Bronchial epithelial cell (primary cell): ENCODE measurements at places on chromosomes 1 and 21. TPM values are rescaled to one million over a fixed set of nuclear protein-coding genes. Genes with fewer than 3 reads are reported as not detected.

DNA sequence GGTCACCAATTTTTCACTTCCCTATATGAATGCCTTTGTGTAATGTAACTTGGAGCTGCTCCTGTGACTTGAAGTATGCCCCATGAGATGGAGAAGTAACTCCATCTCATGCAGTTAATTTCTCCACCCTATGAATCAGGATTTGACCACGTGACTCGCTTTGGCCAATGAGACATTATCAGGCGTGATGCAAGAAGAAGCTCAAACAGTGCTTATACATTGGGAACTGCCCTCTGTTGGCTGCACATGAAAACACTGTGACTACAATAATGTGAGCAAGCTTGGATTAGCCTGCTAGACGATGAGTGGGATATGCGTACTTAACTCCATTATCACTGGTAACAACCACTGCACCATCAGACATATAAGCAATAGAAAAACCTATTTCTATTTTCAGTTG, 684.4 kb downstream of the PLA2G4A start:
- peak; percentile 18 for DNase-seq

DNA sequence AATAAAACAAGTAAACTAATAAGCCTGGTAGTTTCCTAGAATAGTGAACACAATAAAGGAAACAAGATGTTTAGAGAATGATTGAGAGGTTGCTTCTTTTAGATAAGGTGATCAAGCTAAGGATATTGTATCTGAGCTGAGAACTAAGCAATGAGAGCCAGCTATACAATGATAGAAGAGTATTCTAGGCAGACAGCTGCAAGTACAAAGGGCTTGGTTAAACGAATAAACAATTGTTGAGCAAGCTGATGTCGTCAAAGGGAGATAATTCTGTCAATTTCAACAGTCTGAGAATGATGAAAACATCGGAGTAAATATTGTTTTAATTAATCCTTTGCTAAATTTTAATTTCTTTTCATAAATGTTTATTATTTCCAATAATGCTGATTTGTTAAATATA, 5.5 kb upstream of the FH start:
- no peak for DNase-seq

DNA sequence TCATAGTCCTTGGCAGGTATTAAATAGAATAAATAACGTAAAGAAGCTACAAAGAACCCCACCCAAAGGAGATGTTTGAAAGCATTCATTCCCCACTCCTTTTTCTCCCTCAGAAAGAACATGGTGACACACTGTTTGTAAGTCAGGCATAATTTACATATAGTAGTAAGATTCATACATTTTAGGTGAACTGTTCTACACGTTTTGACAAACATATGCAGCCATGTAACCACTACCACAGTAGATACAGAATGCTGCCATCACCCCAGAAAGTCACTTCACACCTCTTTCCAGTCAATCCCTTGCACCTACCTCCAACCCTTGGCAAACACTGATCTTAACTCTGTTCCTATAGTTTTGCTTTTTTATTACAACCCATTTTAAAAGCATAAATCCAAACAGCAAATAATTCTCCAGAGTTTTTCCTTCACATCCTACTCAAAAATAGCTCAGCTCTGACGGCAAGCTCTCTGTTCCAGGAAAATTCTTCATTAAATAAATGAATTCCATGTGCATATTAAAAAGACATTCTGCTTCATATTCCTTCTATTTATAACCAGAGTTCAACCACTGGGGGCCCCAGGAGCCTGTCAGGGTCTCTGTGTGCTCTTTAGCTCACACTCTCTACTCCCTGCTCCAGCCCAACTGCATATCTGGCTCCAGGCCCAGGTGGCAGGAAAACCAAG, 258.8 kb downstream of the PLPP3 start:
- DNase-seq, result no peak

DNA sequence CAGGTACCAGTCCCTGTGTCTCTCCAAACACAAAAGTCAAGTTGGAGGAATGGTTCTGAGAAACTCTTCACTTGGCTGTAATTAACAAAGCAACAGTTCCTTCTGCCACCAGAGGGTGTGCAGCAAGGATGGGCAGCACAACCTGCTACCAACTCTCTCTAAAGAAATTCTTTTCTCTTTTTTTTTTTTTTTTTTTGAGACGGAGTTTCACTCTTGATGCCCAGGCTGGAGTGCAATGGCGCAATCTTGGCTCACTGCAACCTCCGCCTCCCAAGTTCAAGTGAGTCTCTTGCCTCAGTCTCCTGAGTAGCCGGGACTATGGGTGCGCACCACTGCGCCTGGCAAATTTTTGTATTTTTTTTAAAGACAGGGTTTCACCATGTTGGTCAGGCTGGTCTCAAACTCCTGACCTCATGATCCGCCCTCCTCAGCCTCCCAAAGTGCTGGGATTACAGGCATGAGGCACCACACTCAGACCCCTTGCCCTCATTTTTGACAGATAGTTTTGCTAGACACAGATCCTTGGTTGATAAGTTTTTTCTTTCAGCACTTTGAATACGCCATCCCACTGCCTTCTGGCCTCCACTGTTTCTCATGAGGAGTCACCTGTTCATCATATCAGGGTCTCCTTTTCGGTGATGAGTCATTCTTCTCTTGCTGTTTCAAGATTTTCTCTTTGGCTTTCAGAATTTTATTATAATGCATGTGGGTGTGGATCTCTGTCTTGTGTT, 12.1 kb upstream of the DEGS1 start:
- peak; percentile 46 for DNase-seq

DNA sequence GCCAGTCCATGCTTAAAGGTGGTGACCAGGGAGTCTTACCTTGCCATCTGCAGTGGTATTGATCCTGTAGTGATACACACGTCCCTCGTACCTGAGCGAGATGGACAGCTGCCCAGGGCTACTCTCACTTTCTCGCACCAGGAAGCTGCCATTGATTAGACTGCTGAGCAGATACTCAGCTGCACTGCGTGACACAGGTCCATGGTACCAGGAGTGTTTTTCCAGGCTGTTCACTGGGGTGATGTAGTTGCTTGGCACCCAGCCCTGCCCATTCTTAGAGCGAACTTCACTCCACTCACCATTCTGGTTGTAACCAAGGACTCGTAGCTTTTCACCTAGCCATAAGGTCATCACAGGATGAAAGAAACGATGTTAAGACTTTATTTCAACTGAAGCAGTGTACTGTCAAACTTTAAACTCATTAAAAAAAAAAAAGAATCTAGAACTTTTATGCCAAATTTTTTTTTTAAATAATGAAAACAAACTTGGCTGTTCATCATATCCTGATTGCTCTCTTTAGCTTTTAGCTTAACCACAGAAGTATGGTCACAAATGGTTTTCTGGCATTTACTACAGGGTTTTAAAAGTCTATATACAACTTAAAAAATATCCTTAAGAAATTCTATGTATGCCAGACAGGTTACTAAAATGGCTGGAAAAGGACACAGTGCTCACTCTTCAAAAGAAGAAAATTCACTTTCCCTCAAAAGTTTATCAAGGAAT, 44.6 kb downstream of the TOR3A start:
- no peak for DNase-seq

DNA sequence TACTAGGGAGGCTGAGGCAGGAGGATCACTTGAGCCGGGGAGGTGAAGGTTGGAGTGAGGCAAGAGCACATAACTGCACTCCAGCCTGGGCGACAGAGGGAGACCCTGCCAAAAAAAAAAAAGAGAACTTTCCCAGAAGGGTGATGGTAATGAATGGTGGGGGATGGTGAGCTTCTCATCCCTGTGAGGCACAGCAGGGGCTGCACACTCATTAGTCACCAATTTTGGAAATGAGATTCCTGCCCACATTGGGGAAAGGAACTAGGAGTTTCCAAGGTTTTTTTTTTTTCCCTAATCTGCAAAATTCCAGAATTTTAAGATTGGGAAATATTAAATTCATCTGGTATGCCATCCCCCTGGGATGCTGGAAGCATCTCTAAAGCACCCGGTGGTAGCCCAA, 50.2 kb upstream of the SSBP3 start:
- DNase-seq, result no peak

DNA sequence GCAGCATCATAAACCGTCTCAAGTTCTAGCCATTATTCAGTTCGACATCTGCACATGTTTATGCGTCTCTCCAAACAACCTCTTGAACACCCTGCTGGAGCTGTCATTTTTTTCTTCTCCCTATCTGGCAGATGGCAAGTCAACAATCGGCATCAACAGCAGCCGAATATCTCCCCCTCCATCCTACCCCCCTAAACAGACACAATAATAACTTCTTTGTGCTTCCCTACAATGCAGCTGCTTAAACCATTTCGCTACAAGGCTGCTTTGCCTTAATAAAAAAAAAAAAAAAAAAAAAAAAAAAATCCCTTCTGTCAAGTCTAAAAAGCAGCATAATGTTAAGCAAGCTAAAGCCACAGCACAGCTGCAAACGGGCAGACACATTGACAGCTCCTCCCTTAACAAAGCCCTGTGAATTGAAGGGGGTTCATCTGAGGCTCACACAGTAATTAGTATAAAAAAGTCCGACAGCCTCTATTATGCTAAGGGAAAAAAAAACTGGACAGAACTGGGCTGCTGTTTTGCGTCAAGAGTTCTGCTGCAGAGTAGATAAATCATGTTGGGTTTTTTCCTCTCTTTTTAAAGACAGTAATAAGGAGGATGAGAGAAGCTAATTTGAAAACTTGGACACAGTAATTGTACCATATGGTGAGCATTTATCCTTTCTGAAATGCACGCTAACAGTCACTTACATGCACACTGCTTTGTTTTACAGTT, 136.4 kb downstream of the AKT3 start:
- DNase-seq, result no peak

GRCh38 chr1:93638307-93638847, 43.3 kb downstream of the BCAR3 start:
- no peak for DNase-seq

DNA sequence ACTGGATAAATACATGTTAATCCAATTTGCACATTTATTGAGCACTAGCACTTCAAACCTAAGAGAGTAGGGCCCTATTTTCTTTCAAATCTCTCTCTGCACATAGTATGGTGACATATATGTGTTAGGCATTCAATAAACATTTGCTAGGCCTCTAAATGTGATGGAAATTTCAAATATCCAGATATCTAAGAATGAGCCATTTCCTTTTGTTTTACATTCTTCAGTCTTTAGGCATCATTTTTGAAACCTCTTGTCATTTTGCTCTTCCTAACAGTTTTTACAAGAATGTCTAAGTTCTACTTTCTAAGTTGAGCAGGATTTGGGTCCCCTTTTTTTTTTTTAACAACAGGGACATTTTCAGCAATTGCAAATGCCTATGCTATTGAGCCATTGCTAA, 395.7 kb upstream of the ST6GALNAC5 start:
- DNase-seq, result no peak

GRCh38 chr1:231357831-231358354, 19.8 kb downstream of the SPRTN start:
- peak; percentile 83 for DNase-seq

- no peak for DNase-seq
Observed at GRCh38 chr1:116741836-116742565, 12.2 kb upstream of the CD2 start.

DNA sequence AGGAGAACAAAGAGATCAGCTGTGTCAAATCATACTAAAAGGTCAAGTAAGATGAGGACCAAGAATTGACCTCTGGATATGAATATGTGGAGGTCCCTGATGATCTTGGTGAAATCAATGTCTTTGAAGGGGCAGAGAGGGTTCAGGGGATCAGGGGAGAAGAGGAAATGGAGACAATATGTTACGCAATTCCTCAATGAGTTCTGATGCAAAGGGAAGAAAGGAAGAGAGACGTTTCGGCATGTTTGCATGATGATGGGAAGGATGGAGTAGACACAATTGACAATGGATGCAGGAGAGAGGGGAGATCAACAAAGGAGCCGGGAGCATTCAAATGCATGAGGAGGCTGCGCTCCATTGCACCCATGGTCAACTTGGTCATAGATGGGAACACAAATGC, 36.0 kb upstream of the GUCA2B start:
- no peak for DNase-seq

DNA sequence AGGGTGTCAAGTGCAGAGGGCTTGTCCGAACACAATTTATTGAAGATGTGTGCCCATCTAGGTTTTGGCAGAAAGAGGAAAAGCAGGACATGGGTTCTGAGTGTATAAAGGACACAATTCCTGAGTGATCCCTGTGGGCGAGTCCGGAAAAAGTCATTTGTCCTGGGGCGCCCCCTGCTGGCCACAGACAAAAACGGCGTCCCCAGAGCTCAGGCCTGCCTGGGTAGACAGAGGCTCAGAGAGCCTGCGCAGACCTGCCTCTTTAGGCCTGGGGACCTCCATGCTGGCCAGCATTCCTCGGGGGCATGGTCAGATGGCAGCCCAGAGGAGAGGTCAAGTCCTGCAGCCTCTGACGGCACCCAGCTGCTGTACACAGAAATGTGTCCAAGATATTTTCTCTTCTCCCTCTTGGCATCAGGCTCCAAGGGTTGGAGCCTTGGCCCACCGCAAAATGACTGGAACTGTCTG, 65.5 kb upstream of the LRP8 start:
- DNase-seq, result peak; percentile 35

- no peak for DNase-seq
Observed at GRCh38 chr1:96682056-96682455, 39.5 kb upstream of the PTBP2 start.

- DNase-seq, result peak; percentile 97
Observed at GRCh38 chr1:219088778-219089557, 84.7 kb upstream of the LYPLAL1 start.

DNA sequence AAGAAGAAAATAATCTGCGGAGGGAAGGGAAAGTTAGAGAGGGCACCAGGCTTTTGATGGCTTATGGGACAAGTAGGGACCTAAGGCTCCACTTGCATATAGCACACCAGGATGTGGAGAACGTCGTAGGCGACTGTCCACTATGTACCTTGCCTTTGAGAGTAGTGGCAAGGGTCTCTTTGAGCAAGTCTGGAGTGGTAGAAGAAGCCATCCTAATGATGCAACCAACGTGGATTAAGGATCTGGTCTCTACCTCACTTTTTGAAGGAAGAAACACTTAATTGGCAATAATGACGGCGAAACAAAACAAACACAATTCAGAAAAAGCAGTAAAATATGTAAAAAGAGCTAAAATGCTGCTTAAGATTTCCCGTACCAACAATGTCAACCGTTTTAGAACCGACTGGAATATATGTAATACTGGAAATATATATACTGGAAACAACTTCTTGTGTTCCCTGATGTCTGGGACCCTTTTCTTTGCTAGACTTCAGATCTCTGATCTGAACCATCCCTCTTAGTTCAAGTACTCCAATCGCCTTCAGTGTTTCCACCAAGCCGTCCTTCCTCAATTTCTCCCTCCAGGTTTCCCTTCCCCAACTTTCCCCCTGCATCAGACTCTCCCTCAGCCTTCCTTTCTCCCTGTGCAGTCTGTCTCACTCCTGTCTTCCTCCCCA, 821 bp upstream of the KHDRBS1 start:
- DNase-seq, result peak; percentile 8

The PLD5 gene
- total RNA-seq, result under 0.01 TPM in 1 of 2 replicates, not detected in the other

The CSF1 gene
- total RNA-seq, result 1.1 and 1.3 TPM in 2 replicates

The NTPCR gene
- 11.6 and 13.4 TPM in 2 replicates for total RNA-seq

The PAPPA2 gene
- 5.1 and 8.7 TPM in 2 replicates for total RNA-seq

The ASTN1 gene
- under 0.01 TPM in 1 of 2 replicates, not detected in the other for total RNA-seq

The OR2L8 gene
- total RNA-seq, result not detected in 2 replicates

The KRTAP19-7 gene
- total RNA-seq, result not detected in 2 replicates

The FBXO2 gene
- total RNA-seq, result 49.5 and 75.7 TPM in 2 replicates

The PIGP gene
- total RNA-seq, result 3.2 and 4.0 TPM in 2 replicates

The HCRTR1 gene
- total RNA-seq, result not detected in 2 replicates

The RGSL1 gene
- not detected in 2 replicates for total RNA-seq

The SIK1 gene
- 33.2 and 46.9 TPM in 2 replicates for total RNA-seq

The AMY1C gene
- 0.26 TPM in 2 replicates for total RNA-seq
